ENCODE measurements at places on chromosomes 1 and 21. TPM values are rescaled to one million over a fixed set of nuclear protein-coding genes. Genes with fewer than 3 reads are reported as not detected.
A peak's percentile ranks its signal among the peaks of the same experiment; 100 is the strongest.

MOB3C gene
- total RNA-seq: 30.2 TPM

TSPEAR gene
- 0.27 TPM for total RNA-seq

DSTYK gene
- 10.7 TPM for total RNA-seq

AVPR1B gene
- not detected for total RNA-seq

AGT gene
- 0.86 TPM for total RNA-seq

USP21 gene
- total RNA-seq: 32.2 TPM

- DNase-seq: no peak
Observed at GRCh38 chr1:164685266-164686035, 126.5 kb downstream of the PBX1 start.

DNA sequence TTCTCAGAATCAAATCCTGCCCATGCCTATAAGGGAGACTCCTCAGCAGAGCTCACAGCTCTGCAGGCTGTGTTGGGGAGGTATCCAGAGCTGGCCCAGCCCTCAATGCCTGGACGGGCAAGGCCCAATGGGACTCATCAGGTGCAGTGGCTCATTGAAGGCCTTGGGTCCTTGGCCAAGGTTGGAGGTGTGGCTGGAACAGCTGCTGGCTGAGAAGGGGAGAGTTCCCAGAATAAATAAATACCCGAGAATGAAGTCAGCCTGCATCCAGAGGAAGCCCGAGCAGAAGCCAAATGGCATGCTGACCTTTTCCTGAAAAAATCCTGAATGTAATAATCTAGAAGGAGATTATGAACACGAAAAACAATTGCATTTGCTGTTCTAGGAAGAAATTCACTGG, 25.2 kb upstream of the IKBKE start:
- DNase-seq: no peak

DNA sequence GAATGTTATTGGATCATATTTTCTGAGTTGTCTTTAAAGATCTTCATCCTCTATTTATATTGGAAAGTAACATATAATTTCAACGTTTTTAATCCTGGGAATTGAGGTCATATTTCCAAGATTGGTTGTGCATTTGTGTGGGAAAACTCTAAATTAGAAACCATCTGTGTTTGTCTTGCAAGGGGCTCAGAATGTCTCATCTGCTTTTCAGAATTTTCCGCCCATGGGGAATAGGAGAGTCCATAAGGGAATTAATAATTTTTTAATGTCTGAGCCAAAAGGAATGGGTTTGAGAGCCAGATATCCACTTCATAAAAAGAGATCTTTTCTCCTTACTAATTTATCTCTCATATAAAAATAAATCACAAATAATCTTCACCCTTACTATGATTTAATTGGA, 84.8 kb upstream of the MAP1LC3C start:
- DNase-seq: no peak

GRCh38 chr1:96880626-96881025, 159.0 kb downstream of the PTBP2 start:
- no peak for DNase-seq

DNA sequence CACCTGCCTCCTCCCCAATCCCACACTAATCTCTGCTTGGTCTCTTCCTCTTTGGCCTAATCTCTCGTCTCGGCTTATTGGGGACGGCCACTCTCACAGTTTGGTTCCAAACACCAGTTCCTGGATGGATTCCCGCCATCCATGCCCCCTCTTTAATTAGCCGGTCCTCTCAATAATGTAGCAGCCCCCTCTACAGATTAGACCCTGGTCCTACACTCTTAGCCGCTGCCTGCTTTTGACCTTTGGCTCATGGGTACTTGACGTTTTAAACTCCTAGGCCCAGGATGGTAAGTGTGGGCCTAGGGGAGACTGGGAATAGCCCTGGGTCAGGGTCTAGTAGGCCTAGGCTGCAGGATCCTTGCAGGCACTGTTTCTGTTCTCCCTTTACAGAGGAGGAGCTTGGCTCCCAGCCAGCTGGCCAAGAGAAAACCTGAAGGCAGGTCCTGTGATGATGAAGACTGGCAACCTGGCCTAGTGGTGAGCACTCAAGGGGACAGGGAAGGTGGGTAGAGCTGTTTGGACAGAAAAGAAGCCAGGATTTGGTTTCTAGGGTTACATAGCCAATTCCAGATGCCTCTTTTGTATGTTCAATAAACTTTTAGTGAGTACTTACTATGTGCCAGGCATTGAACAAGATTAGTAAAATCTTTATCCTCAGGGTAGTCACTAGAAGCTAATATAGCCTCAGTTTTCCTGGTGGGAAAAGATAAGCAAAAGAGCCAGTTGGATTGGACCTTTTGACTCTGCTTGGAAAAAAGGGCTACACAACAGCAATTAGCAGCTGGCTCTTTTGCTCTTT, 758 bp downstream of the RAD54L start:
- peak; percentile 52 for DNase-seq

DNA sequence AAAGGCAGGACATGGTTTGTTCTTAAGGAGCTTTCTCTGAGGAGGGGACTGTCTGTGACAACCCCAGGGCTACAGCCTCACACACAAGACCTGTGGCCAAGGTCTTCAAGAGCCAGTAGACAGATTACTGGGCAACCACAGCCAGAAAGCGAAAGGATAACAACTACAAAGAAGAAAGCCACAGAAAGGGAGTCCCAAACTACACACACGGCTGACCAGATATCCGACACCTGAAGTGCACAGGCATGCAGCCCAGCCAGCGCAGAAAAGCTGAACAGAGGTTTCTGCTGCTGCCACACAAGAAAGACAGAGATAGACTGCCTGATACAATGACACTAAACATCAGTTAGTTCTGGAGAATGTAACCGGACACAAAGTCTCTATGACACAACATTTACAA, 21.4 kb upstream of the NADK start:
- no peak for DNase-seq

- no peak for DNase-seq
Observed at GRCh38 chr1:67955591-67955990, 94.8 kb downstream of the DIRAS3 start.

DNA sequence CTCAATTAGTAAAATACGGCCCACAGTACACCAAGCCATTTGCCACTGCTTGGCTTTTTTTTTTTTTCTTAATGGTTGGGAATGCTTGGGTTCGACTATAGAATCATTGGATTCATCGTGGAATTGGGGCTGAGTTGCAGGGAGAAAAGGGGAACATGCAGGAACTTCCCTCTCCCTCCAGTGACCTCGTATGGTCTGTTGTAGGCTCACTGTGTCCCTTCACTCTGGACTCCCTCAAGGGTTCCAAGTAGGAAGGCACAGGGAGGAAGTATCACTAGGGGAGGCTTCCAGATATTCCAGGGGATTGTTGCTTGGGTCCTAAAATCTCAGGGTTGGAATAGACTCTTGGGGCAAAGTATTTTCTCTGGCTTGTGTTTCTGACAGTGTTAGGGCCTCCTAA, 24.5 kb downstream of the PPFIA4 start:
- DNase-seq: no peak

- no peak for DNase-seq
Observed at GRCh38 chr1:204692841-204693356, 7.4 kb upstream of the LRRN2 start.

GRCh38 chr1:181149326-181150125, 61.0 kb downstream of the IER5 start:
- DNase-seq: no peak

DNA sequence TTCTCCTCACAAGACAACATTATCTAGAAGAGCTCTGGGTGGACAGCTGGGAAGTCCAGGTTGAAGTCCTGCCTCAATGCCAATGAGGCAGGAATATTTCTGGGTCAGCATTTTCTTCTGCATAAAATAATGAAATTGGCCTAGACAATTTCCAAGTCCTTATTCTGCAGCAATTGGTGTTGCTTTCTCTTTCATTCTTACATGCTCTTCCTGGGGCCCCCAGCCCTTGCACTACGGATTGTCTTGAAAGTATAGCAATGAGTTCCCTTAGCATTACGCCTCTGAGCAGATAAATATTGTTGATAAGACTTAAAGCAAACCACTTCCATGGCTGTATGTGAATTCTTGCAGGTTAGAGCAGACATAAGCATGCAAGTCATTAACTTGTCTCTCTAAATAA, 188.5 kb downstream of the TGFBR3 start:
- DNase-seq: no peak

DNA sequence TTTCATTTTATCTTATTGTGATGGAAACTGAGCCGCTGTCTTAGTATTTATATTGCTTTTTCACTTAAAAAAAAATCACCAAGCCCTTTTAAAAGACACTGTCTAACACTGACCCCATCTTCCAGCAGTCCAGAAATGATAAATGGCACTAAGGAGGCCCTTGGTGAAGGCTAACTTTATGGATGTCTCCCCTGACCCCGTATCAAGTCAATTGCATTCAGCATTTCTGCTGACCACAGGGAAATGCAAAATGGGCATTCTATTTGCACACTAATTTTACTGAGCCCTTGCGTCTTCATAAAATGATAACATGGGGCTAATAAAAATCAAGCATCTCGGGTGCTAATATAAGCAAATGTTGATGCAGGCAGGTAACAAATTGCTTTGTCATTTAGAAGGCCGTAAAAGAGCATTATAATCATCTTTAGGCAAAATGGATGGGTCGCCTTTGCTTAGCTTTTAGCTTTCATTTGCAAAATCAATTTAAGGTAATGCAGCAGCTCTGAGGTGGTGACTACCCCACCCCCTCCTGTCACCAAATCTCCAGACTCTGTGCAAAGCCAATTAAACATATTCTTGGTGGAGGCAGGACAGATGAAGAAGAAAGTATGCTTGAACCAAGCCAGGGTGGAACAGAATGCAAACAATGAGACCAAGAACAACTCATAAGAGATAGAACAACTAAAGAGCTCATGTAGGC, 110.8 kb downstream of the BEND5 start:
- no peak for DNase-seq

GRCh38 chr1:90107990-90108389, 113.1 kb downstream of the ZNF326 start:
- no peak for DNase-seq

GRCh38 chr1:214464445-214465287, 86.7 kb downstream of the PTPN14 start:
- no peak for DNase-seq

- no peak for DNase-seq
Observed at GRCh38 chr1:215845234-215845891, 278.3 kb downstream of the KCTD3 start.

GRCh38 chr1:118321840-118322239, 136.8 kb upstream of the SPAG17 start:
- no peak for DNase-seq

DNA sequence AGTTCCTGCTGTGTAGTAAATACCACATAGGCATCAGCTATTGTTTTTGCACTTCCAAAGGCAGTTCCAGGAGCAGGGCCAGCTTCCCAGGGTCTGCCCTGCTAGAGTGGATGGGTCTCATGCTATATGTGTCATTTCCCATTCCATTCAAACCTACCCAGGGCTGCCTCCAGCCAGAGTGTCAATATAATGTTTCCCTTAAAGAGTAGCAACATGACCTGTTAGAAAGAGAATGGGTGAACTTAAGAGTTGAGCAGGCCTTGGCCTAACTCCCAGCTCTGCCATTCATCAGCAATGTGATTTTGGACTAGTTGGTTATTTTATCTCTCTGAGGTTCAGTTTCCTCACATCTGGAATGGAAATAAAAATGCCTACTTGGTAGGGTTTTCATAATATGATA, 44.9 kb downstream of the RAB3B start:
- DNase-seq: no peak

DNA sequence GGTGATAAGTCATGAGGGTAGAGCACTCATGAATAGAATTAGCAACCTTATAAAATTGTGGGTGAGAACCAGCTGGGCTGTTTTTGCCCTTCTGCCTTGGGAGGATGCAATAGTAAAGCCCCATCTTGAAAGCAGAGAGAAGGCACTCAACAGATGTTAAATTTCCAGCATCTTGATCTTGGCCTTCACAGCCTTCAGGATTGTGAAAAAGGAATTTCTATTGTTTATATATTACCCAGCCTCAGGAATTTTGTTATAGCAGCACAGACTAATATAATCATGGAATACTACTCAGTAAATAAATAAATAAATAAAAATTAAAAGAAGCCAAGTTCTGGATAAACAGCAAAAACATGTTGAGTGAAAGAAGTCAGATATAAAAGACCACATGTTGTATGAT, 175.2 kb downstream of the KCNT2 start:
- DNase-seq: no peak

GRCh38 chr1:205582471-205583291, 49.1 kb downstream of the ELK4 start:
- DNase-seq: no peak

DNA sequence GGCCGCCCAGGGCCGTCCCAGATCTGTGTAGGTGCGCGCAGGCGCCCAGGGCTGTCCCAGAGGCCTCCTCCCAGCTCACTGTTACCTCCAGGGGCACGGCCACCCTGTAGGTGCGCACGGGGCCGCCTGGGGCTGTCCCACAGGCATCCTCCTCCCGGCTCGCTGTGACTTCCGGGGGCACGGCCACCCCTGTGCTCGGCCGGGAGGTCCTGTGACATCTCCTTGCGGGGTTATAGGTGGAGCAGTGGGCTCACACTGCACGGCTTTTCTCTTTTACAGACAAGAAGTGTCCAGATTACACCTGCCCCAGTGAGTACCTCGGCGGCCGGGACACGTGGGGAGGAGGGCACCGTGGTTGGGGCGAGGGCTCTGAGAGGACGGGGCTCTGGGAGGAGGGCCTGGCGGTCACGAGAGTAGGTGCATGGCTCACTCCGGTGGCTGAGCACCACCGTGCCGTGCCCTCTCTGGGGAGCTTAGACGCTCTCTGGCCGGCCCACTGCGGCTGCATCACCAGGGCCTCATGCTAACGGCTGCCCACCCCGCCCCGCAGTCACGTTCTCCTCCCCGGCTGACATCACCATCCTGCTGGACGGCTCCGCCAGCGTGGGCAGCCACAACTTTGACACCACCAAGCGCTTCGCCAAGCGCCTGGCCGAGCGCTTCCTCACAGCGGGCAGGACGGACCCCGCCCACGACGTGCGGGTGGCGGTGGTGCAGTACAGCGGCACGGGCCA, 21.4 kb downstream of the COL6A1 start:
- peak; percentile 41 for DNase-seq
